ENCODE measurements at places on chromosomes 5 and 9.
A peak's percentile ranks its signal among the peaks of the same experiment; 100 is the strongest.

GRCh38 chr9:33147416-33148169, 19.5 kb downstream of the B4GALT1 start:
- no peak overlapping the region for H3K4me3 ChIP-seq
- no peaks in the 10 kb centered on the region for H3K27me3 ChIP-seq

- H3K27ac ChIP-seq = no peak overlapping the region
- no peaks in the 10 kb centered on the region for H3K36me3 ChIP-seq
- no peaks in the 10 kb centered on the region for H3K27me3 ChIP-seq
Observed at GRCh38 chr5:167503926-167504720, 787.3 kb upstream of the WWC1 start.

DNA sequence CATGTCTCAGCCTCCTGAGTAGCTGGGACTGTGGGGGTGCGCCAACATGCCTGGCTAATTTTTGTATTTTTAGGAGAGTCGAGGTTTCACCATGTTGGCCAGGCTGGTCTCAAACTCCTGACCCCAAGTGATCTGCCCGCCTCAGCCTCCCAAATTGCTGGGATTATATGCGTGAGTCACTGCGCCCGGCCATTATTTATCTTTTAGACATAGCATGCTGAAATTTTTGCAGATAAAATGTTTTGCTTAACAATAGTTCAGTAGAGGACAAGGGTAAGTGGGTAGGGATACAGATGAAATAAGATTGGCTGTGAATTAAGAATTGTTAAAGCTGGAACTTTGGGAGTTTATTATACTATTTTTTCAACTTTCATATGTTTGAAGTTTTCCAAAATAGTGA, 150.8 kb upstream of the GRHPR start:
- no peak overlapping the region for H3K27ac ChIP-seq
- DNase-seq = no peak
- H3K4me3 ChIP-seq = no peak overlapping the region
- H3K27me3 ChIP-seq = no peaks in the 10 kb centered on the region
- peaks cover 7% of the 10 kb centered on the region for H3K36me3 ChIP-seq

DNA sequence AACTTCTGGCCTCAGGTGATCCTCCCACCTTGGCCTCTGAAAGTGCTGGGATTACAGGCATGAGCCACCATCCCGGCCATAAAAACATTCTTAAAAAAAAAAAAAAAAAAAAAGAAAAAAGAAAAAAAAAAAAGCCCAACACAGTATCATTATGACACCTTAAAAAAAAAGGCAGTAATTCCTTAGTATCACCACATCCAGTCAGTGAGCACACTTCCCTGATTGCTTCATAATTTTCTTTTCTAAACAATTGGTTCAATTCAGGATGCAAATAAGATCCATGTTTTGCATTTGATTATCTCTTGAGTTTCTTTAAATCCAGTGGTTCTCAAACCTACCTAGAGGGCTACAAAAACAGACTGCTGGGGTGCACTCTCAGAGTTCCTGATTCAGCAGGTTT, 182.5 kb downstream of the CDK5RAP2 start:
- H3K27me3 ChIP-seq = no peaks in the 10 kb centered on the region
- DNase-seq = no peak
- H3K27ac ChIP-seq = no peak overlapping the region
- no peaks in the 10 kb centered on the region for H3K4me1 ChIP-seq
- H3K4me3 ChIP-seq = no peak overlapping the region
- H3K36me3 ChIP-seq = peaks cover 72% of the 10 kb centered on the region

DNA sequence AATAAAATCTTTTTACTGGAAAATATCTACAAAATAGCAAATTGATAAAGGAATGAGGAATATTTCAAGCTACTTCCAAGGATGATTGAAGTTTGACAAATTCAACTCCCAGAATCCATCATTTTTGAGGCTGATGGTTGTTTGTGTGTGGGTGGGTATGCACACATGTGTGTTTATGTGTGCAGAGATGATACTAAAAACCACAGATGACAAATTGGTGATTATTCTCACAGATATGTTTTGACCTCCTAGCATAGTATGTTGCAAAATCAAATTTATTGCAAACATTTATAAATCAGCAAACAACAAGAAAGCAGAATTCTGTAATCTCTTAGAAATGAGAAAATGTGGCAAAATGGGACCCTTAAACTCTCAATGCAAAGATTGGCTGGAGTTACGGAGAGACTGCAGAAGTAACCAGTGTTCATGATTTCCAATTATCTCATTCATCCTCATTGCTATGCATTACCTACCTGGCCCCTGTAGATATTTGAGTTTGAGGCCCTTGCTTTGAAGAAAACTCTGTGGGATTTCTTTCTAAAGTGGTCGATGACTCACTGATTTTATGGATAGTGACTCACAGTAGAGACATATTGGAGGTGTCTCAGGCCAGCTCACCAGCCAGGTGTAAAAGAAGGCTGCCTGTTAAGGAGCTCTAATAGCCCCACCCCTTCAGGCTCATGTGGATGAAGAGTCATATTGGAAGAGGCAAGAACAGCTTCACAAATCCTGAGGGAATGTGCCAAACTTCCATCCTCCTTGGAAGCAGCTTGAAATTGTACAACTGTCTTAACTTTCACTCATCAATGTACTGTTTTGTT, 44.6 kb upstream of the TMC1 start:
- peaks cover 9% of the 10 kb centered on the region for H3K4me1 ChIP-seq
- H3K4me3 ChIP-seq = no peak overlapping the region
- H3K27ac ChIP-seq = no peak overlapping the region
- DNase-seq = no peak
- H3K27me3 ChIP-seq = no peaks in the 10 kb centered on the region
- H3K36me3 ChIP-seq = no peaks in the 10 kb centered on the region

- no peaks in the 10 kb centered on the region for H3K27me3 ChIP-seq
- H3K36me3 ChIP-seq = no peaks in the 10 kb centered on the region
- DNase-seq = no peak
- no peak overlapping the region for H3K4me3 ChIP-seq
Observed at GRCh38 chr5:156121882-156122281, 205.1 kb upstream of the SGCD start.

DNA sequence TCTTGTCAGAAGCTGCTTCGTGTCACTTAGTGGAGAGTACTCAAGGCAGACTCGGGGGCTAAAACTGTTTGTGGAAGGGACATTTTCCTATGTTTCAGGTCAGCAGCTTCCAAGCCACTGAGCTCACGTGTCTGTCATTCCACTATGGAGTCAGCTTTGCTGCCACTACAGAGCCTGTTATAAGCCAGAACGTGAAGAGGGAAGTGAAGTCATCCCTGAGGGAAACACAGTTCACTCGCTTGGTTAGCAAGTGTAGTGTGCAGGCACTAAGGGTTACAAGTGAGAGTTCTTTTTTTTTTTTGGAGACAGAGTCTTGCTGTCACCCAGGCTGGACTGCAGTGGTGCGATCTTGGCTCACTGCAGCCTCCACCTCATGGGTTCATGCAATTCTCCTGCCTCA, 24.5 kb upstream of the LTC4S start:
- H3K27me3 ChIP-seq = no peaks in the 10 kb centered on the region
- no peak overlapping the region for H3K4me3 ChIP-seq
- DNase-seq = no peak
- peak overlapping the region; percentile 9 for H3K27ac ChIP-seq

GRCh38 chr5:132979367-132979940, 16.0 kb upstream of the AFF4 start:
- no peak for DNase-seq
- no peaks in the 10 kb centered on the region for H3K4me1 ChIP-seq
- H3K27ac ChIP-seq = no peak overlapping the region
- peaks cover 5% of the 10 kb centered on the region for H3K36me3 ChIP-seq
- H3K4me3 ChIP-seq = no peak overlapping the region
- H3K27me3 ChIP-seq = no peaks in the 10 kb centered on the region

DNA sequence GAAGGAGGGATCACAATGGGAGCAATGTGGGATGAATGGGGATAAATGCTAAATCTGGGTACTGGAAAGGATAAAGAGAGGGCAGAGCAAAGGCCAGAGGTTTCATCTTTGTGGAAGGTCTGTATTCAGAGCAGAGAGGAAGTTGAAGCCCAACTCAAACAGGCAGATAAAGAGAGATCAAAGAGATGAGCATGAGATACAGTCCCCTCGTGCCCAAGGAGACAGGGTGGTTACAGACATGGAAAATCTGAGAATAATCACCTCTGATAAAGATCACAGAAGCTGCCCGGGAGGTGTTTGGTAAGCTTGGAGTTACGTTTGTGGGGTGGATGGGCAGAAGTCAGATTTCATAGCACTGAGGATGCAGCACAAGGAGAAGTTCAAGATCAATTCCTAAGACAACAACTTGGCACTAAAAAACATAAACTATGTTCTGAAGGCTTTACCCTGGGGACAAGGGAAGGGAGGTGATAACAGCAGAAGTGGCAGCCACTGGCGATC, 459 bp upstream of the ERAP2 start:
- peaks cover 10% of the 10 kb centered on the region for H3K4me1 ChIP-seq
- no peak for DNase-seq
- H3K27me3 ChIP-seq = no peaks in the 10 kb centered on the region
- H3K4me3 ChIP-seq = no peak overlapping the region

DNA sequence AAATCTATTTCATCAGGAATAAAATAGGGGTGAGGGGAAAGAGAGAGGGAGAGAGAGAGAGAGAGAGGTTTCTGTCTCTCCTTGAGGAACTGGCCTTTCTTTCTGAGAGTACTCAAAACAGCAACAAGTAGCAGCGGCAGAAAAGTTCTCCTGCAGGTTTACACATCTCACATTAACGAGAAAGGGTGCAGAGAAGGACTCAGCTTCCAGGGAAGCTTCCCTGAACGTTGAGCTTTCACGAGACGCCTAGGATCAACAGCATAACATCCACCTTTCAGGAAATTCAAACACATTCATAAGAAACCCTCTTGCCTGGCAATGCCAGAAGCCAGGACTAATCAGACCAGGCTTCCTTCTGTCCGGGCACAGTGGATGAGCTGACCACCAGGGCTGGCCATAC, 162.9 kb downstream of the ZDHHC21 start:
- peaks cover 2% of the 10 kb centered on the region for H3K27me3 ChIP-seq
- peaks cover 61% of the 10 kb centered on the region for H3K4me1 ChIP-seq
- no peak for DNase-seq
- peak overlapping the region; percentile 54 for H3K27ac ChIP-seq

GRCh38 chr5:106454651-106455415, 1215.9 kb downstream of the EFNA5 start:
- H3K4me3 ChIP-seq = no peak overlapping the region
- H3K4me1 ChIP-seq = peaks cover 14% of the 10 kb centered on the region
- no peak overlapping the region for H3K27ac ChIP-seq
- H3K27me3 ChIP-seq = no peaks in the 10 kb centered on the region
- DNase-seq = peak; percentile 39

DNA sequence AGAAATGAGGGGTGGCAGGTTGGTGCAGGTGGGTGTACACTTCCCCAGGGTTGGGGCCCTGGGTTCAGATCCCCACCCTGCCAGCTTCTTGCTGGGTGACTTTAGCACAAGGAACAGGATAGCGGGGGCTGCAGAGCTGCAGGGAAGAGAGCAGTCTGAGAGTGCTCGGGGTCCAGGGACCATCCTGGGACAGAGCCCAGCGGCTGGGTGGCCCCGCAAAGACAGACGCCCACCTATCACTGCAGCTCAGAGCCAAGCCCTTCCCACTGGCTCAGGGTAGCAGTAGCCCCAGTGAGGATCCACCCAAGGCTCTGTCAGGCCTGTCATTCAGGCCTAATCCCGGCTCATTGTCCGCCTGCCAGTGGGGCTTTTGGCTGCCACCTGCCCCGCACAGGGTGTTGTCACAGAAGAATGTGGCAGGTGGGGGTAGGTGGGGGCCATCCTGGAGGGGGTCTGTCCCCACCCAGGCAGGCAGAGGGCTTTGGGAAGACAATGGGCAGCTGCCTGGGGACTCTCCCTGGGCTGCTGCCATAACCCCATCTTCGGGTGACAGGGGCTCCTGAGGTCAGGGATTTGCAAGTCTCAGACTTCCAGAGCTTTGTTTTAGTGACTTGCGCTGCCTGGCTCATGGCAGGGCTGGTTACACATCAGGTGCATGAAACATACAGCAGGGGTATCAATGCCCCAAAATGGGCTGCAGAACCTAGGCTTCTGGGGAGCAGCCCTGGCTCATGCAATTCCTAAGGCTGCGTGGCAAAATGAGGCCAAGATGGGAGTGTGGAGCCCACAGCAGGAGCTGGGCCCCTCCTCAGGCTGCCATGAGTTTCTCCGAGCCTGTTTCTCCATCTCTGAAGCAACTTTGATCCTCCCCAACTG, 52.1 kb downstream of the BARX1 start:
- H3K4me3 ChIP-seq = no peak overlapping the region
- H3K4me1 ChIP-seq = no peaks in the 10 kb centered on the region
- H3K27me3 ChIP-seq = no peaks in the 10 kb centered on the region
- peak; percentile 6 for DNase-seq
- H3K36me3 ChIP-seq = peaks cover 3% of the 10 kb centered on the region

DNA sequence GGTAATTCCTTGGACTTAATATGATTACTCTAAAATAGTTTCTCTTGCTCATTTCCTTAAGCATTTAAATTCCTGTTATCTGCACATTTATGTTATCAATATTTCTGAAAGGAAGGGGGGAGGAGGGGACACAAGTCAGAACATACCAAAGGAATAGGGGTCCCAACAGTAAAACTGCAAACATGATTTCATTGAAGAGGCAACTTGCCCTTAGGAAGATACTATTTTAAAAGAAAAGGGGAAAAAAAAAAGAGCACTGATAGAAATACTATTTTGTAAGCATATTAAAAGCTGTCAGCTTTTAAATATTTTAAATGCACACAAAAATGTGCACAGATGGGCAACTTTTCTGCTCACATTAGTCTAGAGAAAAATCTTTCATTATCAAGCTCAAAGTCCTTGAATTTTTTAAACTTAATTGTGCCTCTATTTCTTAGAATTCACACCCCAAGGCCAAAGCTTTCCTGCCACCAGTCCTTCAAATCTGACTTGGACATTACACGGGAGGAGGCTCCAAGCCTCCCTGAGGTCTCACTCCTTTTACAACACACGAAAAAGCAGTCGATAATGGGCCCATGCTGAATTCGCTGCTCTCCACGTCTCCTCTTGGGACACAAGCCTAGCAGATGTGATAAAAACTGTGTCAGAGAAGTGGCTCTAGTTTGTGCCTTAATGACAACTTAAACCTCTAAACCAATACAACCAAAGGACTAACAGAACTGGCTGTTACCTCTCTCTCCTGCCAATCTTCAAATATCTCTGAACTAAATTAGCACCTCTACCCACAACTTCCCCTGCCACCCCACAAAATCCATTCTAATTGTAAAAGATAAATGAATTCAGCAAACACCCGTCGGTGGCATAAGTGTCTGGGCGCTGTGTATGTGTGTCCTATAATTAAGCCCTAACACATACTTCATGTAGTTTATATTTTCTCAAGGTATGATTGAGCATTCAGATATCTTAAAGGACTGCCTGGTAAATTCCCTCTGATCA, 154.3 kb downstream of the DENND1A start:
- no peaks in the 10 kb centered on the region for H3K27me3 ChIP-seq
- H3K27ac ChIP-seq = peak overlapping the region; percentile 78
- no peak overlapping the region for H3K4me3 ChIP-seq
- no peaks in the 10 kb centered on the region for H3K36me3 ChIP-seq
- no peak for DNase-seq

GRCh38 chr5:61702784-61703183, 370.7 kb downstream of the ZSWIM6 start:
- no peak overlapping the region for H3K4me3 ChIP-seq
- no peaks in the 10 kb centered on the region for H3K36me3 ChIP-seq
- H3K27ac ChIP-seq = no peak overlapping the region
- peaks cover 6% of the 10 kb centered on the region for H3K4me1 ChIP-seq
- no peaks in the 10 kb centered on the region for H3K27me3 ChIP-seq

All from WTC11 (cell line).